ENCODE measurements at places on chromosomes 12 and 14.

GRCh38 chr12:71440763-71441748 lies 1.5 kb downstream of the LGR5 start:
- no peak for DNase-seq

DNA sequence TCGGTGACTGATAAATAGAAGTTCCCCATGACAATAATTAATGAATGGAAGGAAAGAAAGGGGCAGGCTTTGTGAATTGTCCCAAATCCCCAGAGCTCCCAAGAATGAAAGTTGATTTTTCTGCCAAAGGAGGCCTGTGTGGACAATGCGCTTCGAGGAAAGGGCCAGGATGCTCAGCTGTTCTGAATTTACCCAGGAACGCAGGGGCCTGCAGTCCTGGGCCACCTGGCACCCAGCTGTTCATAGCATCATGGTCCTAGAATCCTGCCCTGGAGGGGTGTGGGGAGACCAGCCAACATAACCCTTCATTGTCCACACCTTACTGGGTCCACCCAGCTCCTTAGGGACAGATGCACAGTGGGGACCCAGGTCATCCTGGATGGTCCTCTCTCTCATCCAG lies 587.5 kb downstream of the BCL11B start:
- DNase-seq, result no peak

- DNase-seq, result no peak
These were observed 235.0 kb downstream of the EFCAB11 start for GRCh38 chr14:89719366-89720075.

DNA sequence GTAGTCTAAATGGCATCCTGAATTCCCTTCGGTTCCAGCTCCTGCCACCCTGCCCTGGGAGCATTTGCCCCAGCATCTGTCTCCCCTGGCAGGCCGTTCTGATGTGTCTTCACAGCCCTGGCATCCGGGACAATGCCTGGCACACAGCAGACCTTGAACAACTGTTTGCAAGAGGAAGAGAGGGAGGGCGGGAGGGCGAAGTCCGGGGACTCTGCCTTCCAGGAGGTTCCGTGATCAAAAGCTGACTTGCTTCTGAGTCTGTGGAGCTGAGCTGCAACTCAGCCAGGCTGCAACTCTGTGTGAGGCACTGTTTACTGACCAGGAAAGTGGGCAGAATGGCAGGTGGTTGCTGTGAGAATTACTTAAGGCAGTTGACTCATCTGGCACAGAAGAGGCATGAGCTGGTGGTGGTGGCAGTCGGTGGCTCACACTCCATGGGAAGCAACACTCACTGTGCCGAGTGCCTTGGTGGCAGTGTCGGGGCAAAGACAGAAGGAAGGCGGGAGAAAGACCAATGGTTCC lies 61.1 kb upstream of the DLK1 start:
- DNase-seq, result no peak

DNA sequence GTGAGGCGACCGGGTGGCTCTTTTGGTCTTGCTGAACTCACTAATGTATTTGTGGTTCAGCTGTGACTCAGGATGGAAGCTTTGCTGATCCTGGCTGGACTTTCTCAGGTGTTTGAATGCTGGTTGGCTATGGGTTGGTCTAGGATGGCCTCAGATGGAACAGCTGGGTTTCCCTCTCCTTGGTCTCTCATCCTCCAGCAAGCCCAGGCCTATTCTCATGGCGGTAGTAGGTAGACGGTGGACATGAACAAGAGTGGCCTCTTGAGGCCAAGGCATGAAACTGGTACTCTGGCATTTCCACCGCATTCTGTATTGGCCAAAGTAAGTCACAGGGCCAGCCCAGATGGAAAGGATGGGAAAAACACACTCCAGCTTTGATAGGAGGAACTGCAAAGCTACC lies 11.8 kb upstream of the POLR3B start:
- DNase-seq, result no peak

GRCh38 chr14:31967669-31967975 lies 109.5 kb upstream of the ARHGAP5 start:
- DNase-seq, result no peak

DNA sequence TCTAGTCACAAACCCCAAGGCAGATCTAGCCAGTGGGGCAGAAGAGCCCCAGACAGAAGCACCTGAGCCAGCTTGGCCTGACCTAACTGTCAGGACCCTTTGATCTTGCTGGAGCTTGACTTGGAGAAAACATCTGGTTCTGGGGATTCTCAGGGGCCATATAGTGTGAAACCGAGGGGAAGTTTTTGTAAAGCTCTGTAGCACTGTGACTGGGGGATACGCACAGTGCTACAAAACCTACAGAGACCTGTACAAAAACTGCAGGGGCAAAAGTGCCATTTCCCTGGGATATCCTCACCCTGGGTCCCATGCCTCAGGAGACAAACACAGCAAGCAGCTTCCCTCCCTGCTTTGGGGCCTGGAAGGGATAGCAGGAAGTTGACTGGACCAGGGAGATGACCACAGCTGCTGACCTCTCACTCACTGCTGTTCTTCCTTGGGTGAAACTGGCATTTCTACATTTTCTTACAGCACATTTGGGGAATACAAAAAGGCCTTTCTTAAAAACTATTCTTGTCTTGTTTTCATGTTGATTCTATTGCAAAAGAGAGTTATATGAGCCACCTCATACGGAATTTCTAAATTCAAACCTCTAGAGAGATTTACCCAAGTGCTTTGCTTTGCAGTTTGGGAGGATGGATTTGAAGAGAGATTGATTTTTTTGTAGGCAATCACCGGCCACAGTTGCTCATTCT lies 140.0 kb downstream of the DAD1 start:
- DNase-seq, result no peak

- no peak for DNase-seq
These were observed 134.0 kb downstream of the DIO2 start for GRCh38 chr14:80077262-80077661.

DNA sequence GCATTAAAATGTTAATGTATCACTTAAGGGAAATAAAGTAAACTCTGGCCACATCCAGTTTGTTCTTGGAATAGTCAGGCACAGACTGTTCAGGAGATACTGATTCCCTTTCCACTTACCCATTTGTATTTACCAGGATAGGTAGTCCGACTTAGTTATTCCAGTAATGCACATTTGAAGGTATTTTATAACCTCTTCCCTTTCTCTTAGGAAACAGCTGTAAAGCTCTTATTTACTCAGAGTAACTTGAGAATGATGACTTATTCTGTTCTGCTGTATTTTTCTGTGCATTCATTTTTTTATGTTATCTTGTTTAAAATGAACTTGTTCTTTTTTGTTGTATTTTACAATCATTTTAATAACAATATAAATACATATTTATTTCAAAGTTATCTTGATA lies 78.0 kb downstream of the METTL25 start:
- DNase-seq, result no peak

GRCh38 chr12:77357655-77358054 lies 292.3 kb upstream of the E2F7 start:
- no peak for DNase-seq

- no peak for DNase-seq
These were observed 49.9 kb upstream of the CPSF6 start for GRCh38 chr12:69189378-69189978.

GRCh38 chr14:35482994-35483515 lies 50.9 kb upstream of the INSM2 start:
- DNase-seq, result no peak

GRCh38 chr12:49824895-49825294 lies 3.3 kb downstream of the NCKAP5L start:
- DNase-seq, result no peak

GRCh38 chr14:72583316-72584272 lies 310.3 kb downstream of the DPF3 start:
- DNase-seq, result no peak

DNA sequence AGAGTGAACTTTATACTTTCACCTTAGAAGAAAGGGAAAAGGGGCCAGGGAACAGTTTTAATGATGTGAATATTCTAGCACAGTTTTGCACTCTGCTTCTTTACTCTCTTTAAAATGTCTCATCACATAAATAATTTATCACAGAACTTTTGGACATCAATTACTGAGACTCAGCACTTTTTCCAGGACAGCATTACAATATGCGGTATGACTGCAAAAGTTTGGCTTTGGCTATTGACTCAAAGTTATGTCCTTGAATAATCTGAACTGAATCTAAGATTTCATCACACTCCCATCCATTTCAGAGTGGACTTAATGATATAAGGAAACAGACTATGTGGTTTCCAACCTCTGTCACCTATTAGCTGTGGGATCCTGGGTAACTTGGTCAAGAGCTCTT lies 11.7 kb downstream of the CCER1 start:
- no peak for DNase-seq

- no peak for DNase-seq
These were observed 27.8 kb downstream of the FBXL14 start for GRCh38 chr12:1566449-1567135.

DNA sequence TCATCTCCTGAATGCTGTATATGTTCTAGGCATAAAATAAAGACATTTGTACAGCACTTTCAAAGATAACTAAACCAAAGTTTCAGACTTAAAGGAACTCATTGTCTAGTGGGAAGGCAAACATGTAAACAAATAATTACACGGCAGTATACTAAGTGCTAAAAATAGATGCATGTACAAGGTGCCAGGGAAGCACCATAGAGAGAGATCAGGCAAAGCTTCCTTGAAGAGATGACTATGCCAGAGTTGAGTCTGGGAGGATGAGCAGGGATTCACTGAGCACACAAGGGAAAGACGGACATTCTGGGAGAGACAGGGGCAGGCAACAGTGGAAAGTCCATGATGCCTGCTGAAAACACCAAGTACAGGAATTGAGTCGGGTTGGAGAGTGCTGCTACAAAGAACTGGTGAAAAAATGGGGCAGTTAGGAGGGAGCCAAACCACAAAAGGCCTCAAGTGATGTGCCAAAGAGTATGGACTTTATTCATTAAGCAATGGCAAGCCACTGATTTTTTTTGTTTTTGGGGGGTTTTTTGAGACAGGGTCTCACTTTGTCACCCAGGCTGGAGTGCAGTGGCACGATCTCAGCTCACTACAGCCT lies 26.8 kb downstream of the ANKS1B start:
- no peak for DNase-seq
